RWPE2 (cell line): ENCODE measurements at places on chromosomes 12 and 14.
A peak's percentile ranks its signal among the peaks of the same experiment; 100 is the strongest.

- no peak overlapping the region for H3K4me3 ChIP-seq
- DNase-seq = no peak
- H3K27me3 ChIP-seq = no peaks in the 10 kb centered on the region
- H3K36me3 ChIP-seq = no peaks in the 10 kb centered on the region
Measured at GRCh38 chr12:46065412-46066166, 75.2 kb upstream of the SCAF11 start.

DNA sequence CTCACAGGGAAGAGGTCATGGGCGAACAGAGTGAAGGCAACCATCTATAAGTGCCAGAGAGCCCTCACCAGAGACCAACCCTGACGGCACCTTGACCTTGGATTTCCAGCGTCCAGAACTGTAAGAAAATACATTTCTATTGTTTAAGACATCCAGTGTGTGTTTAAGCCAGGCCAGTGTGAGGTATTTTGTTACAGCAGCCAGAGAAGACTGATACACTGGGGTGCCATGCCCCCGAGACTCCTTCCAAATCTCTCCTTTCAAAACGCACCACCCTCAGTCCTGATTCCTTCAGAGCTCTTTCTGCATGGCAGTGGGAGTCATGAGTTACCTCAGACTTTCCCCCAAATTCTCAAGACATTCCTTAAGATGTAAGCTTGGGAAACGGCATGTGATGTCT is 2.5 kb upstream of the SERPINA5 start:
- no peak overlapping the region for H3K4me3 ChIP-seq
- no peak for DNase-seq
- no peaks in the 10 kb centered on the region for H3K36me3 ChIP-seq
- no peaks in the 10 kb centered on the region for H3K27me3 ChIP-seq
- H3K4me1 ChIP-seq = no peaks in the 10 kb centered on the region

GRCh38 chr14:61569812-61570548 is 125.3 kb upstream of the HIF1A start:
- peaks cover 81% of the 10 kb centered on the region for H3K4me1 ChIP-seq
- peak; percentile 91 for DNase-seq
- no peak overlapping the region for H3K4me3 ChIP-seq
- H3K27ac ChIP-seq = peak overlapping the region; percentile 99
- H3K27me3 ChIP-seq = no peaks in the 10 kb centered on the region

- H3K36me3 ChIP-seq = no peaks in the 10 kb centered on the region
- H3K27ac ChIP-seq = no peak overlapping the region
- no peak for DNase-seq
- no peak overlapping the region for H3K4me3 ChIP-seq
- H3K4me1 ChIP-seq = no peaks in the 10 kb centered on the region
Measured at GRCh38 chr12:48811437-48812090, 6.7 kb upstream of the CACNB3 start.

DNA sequence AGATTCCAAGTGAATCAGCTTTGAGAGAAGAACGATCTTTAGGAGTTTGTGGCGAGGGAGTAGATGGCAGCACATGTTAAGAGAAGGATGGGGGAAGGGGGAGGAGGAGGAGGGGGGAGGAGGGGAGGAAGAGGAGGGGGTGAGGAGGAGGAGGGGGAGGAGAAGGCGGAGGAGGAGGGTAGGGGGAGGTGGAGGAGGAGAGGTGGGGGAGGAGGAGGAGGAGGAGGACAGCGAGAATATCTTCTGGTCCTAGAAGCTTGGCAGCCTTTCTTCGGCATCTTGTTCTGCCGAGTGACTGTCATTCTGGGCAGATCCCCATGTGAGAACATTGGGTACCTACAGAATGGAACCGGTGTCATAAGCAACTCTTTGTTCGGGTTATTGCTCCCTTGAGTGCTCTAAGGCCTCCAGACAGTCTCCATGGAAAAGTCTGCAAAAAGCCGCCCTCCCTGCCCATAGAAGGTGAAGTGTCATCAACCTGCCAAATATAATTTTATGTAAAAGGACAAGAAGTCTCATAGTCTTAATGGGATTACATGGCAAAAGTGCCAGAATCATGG is 6.9 kb downstream of the RFC5 start:
- H3K4me3 ChIP-seq = no peak overlapping the region
- H3K4me1 ChIP-seq = no peaks in the 10 kb centered on the region
- H3K27ac ChIP-seq = no peak overlapping the region
- no peak for DNase-seq
- H3K36me3 ChIP-seq = peaks cover 88% of the 10 kb centered on the region
- no peaks in the 10 kb centered on the region for H3K27me3 ChIP-seq

GRCh38 chr14:102315121-102315520 is 4.4 kb upstream of the ZNF839 start:
- H3K4me3 ChIP-seq = no peak overlapping the region
- no peak overlapping the region for H3K27ac ChIP-seq
- no peaks in the 10 kb centered on the region for H3K36me3 ChIP-seq
- no peaks in the 10 kb centered on the region for H3K27me3 ChIP-seq
- peaks cover 17% of the 10 kb centered on the region for H3K4me1 ChIP-seq

GRCh38 chr12:95116341-95116740 is 42.9 kb upstream of the NR2C1 start:
- peaks cover 40% of the 10 kb centered on the region for H3K4me1 ChIP-seq
- H3K27me3 ChIP-seq = no peaks in the 10 kb centered on the region
- DNase-seq = no peak
- peak overlapping the region; percentile 99 for H3K27ac ChIP-seq
- peaks cover 56% of the 10 kb centered on the region for H3K36me3 ChIP-seq

GRCh38 chr12:93390031-93390430 is 12.3 kb downstream of the NUDT4 start:
- H3K4me1 ChIP-seq = no peaks in the 10 kb centered on the region
- peaks cover 33% of the 10 kb centered on the region for H3K36me3 ChIP-seq
- H3K27ac ChIP-seq = no peak overlapping the region
- no peak for DNase-seq

DNA sequence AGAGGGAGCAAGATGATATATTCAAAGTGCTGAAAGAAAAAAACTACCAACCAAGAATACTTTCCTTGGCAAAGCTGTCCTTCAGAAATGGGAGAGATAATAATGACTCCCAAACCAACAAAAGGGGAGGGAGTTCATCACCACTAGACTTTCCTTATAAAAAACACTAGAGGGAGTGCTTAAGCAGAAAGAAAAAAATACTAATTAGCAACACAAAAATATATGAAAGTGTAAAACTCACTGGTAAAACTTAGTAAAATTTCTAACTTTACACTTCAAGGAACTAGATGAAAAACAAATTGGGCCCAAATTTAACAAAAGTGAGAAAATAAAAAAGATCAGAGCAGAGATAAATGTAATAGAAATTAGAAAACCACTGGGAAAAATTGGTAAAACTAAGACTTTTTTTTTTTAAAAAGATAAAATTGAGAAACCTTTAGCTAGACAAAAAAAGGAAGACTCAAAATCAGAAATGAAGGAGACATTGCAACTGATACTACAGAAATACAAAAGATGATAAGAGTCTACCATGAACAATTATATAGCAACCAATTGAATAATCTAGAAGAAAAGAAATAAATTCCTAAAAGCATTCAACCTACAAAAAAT is 60.4 kb upstream of the FAR2 start:
- H3K27me3 ChIP-seq = no peaks in the 10 kb centered on the region
- H3K4me1 ChIP-seq = no peaks in the 10 kb centered on the region
- no peak overlapping the region for H3K4me3 ChIP-seq

DNA sequence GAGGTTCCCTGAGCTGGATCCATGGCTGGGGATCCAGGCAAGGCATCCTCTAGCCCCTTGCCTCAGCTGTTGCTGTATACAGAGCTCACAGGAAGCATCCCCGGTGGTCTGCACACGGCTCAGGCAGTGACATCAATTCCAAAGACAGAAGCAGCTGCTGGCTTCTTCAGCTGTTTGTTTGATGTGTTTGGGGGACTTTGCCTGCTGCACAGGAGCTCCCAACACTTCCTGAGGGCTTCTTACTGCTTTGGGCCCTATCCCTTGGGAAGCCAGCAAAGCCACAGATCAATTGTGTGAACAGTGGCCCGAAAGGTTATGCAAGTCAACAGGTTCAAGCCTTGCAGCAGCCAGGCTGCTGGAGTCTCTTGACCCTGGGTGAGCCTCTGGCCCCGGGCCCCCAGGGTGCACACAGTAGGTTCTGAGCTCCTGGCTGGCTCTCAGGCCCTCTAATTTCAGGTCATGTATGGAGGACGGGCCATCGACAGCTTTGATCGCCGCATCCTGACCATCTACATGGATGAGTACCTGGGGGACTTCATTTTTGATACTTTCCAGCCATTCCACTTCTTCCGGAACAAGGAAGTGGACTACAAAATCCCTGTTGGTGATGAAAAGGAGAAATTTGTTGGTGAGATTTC is 42.6 kb downstream of the CCDC92 start:
- H3K4me1 ChIP-seq = no peaks in the 10 kb centered on the region
- no peak overlapping the region for H3K27ac ChIP-seq
- H3K4me3 ChIP-seq = no peak overlapping the region
- H3K36me3 ChIP-seq = no peaks in the 10 kb centered on the region

DNA sequence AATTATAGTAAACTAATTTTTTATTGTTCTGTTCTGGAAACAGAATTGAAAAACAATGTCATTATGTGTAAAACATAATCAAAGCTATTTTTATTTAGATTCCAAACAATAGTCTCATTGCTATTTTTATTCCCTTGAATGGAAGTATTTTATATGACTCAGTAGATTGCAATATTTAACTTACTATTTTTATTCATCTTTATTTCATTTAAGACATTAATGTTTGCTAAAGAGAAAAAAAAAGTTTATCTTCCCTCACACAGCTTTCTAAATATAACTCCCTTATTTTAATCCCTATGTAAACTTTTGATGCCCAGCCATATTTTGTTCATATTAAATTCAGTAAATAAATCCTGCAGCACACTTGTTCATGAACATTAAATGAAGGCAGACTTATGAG is 622.4 kb downstream of the SLC6A15 start:
- H3K27ac ChIP-seq = no peak overlapping the region
- H3K36me3 ChIP-seq = no peaks in the 10 kb centered on the region
- DNase-seq = no peak

DNA sequence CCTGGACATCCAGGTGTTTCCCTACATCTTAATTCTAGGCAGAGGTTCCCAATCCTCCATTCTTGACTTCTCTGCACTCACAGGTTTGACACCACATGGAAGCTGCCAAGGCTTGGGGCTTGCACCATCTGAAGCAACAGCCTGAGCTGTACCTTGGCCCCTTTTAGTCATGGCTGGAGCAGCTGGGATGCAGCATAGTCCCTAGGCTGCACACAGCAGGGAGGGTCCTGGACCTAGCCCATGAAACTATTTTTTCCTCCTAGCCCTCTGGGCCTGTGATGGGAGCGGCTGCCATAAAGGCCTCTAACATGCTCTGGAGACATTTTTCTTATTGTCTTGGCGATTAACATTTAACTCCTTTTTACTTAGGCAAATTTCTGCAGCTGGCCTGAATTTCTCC is 417.2 kb upstream of the FLRT2 start:
- no peak for DNase-seq
- no peaks in the 10 kb centered on the region for H3K4me1 ChIP-seq
- H3K4me3 ChIP-seq = no peak overlapping the region
- H3K27me3 ChIP-seq = no peaks in the 10 kb centered on the region
- no peaks in the 10 kb centered on the region for H3K36me3 ChIP-seq
- no peak overlapping the region for H3K27ac ChIP-seq

- H3K36me3 ChIP-seq = no peaks in the 10 kb centered on the region
- no peak for DNase-seq
- H3K4me3 ChIP-seq = no peak overlapping the region
- H3K4me1 ChIP-seq = peaks cover 15% of the 10 kb centered on the region
- H3K27me3 ChIP-seq = no peaks in the 10 kb centered on the region
- no peak overlapping the region for H3K27ac ChIP-seq
Measured at GRCh38 chr12:62656591-62657362, 190.2 kb downstream of the MON2 start.

DNA sequence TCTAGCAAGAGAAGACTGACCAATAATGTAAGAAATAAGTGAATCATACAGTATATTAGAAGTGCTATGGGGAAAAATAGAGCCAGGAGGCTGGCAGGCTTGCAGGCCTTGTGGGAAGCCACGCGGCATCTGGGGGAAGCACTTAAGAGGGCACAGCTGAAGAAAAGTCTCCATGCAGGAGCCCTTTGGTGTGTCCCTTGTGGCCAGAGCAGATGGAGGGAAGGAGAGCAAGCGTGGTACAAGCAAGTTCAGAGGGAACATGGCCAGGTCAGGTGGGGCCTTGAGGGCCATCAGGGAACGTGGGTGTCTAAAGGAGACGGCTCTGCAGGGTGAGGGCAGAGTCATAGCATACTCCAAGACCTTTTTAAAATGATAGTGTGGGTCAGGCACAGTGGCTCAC is 51.7 kb downstream of the LRRC74A start:
- no peaks in the 10 kb centered on the region for H3K4me1 ChIP-seq
- no peak overlapping the region for H3K27ac ChIP-seq
- no peak overlapping the region for H3K4me3 ChIP-seq
- H3K36me3 ChIP-seq = no peaks in the 10 kb centered on the region

- H3K4me3 ChIP-seq = no peak overlapping the region
- peaks cover 3% of the 10 kb centered on the region for H3K27me3 ChIP-seq
- DNase-seq = no peak
- no peak overlapping the region for H3K27ac ChIP-seq
Measured at GRCh38 chr12:123873793-123874192, 98.8 kb downstream of the CCDC92 start.

DNA sequence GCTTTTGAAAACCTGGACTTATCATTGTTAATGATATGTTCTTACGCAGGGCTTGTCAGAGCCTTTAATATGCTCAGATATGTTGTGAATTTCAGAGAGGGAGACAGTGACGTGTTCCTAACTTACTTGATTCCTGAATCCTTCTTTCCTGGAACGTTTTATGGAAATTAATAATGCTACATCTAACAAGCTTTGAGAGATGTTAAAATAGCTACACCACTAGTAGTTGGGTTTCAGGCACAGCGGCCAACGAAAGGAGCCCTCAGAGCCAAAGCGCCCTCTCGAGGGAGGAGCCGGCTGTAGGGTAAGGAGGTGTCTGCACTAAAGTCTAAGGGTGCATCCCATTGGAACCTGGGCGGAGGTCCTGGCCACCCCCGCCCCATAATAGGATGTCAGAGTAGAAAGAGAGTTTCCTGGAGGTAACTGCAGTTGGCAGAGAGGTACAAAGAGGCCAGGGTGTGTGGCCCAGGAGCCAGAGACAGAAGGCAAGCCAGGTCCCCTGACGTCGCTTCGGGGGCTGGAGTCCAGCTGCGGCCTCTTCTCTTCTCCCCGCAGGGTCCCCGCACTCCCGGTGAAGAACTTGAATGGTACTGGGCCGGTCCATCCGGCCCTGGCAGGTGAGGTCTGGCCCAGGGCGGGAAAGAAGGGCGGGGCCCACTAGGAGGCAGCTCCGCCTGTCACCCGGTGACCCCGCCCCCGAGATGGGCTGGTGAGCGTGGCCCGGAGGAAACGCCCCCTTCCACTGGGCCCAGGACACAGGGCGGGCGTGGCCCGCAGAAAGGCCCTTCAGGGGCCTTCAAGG is 36.3 kb downstream of the DTX1 start:
- no peaks in the 10 kb centered on the region for H3K36me3 ChIP-seq
- H3K4me3 ChIP-seq = no peak overlapping the region
- DNase-seq = no peak
- no peaks in the 10 kb centered on the region for H3K4me1 ChIP-seq

- H3K4me1 ChIP-seq = peaks cover 6% of the 10 kb centered on the region
- DNase-seq = no peak
- H3K36me3 ChIP-seq = no peaks in the 10 kb centered on the region
Measured at GRCh38 chr12:12560587-12561370, 1.9 kb downstream of the DUSP16 start.

GRCh38 chr14:29810682-29811081 is 117.0 kb downstream of the PRKD1 start:
- no peak overlapping the region for H3K27ac ChIP-seq
- H3K4me1 ChIP-seq = peaks cover 3% of the 10 kb centered on the region
- H3K27me3 ChIP-seq = no peaks in the 10 kb centered on the region
- H3K4me3 ChIP-seq = no peak overlapping the region
